ENCODE measurements at places on chromosomes 7 and 10.

- DNase-seq = no peak
Measured at GRCh38 chr7:101589052-101589451, 40.0 kb downstream of the MYL10 start.

GRCh38 chr10:31262672-31263071 is 56.3 kb upstream of the ZEB1 start:
- DNase-seq = no peak

DNA sequence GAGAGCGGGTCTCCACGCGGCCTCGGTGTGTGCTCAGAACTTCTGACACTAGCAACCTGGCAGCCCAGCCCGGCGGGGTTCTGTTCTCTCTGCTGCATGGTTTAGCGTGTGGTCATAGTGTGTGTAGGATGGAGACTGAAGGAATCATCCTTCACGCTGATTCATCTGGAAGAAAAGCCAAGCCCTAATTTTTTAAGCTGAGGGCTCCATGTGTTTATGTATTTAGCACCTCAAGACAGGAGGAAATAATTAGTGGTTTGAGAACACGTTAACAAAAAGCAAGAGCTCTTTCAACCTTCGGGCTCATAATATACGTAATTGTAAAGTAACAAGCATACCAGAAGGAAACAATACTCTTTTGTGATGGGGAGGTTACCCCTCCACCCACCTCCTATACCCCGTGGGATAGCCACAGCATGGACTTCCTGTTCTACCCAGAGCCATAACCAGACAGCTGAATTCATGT is 504.6 kb upstream of the MKI67 start:
- no peak for DNase-seq

DNA sequence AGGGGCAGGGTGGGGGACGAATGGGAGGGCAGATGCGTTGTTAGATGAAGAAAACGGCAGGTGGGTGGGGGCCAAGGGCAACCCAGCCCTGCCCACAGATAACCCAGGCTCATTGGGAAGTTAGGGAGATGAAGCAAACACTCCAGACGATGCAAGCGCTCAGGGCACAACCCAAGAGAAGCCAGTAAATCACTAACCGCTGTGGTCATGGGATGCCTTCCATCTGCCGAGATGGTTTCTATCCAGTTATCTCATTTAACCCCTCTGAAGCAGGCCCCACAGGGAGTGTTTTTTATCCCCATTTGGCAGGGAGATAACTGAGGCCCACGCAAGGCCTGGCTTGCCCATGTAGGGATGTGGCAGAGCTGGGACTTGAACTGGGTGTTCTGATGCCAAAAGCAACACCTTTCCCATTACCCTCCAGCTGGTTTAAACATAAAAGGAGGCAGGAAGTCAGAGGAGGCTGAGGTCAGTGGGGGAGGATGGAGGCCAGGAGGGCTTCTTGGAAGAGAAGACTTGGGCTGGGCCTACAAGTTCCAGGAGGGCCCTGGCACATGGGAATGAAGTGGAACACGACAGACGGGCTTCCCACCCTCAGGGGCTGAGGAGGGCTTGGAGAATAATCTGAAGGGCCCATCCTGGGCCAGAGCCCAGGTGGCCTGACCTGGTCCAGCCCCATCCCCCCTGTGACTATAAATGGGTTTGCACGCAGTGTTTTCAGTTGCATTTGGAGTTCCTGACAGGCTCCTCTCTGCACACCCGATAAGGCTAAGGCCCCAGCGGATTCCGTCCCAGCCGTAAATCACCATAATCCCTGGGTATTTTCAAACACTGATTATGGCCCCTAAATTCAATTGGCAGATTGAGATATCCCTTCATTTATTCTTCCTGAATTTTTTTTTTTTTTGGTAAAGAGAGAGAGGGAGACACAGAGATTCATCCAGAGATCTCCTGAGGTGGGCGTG is 80.9 kb downstream of the NEURL1 start:
- no peak for DNase-seq

DNA sequence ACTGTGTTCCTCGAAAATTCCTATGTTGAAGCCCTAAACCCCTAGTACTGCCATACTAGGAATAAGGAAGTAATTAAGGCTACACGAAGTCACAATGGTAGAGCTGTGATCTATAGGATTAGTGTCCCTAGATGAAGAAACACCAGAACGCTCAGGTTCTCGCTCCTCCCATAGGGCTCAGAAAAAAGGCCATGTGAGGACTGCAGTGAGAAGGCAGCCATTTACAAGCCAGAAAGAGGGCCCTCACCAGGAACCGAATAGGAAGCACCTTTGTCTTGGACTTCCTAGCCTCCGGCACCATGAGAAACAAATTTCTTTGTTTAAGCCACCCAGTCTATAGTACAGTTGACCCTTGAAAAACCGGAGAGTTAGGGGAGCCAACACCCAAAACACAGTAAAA is 46.2 kb downstream of the CACUL1 start:
- no peak for DNase-seq

GRCh38 chr7:25901658-25902057 is 250.3 kb upstream of the NFE2L3 start:
- no peak for DNase-seq

GRCh38 chr10:6461961-6462360 is 118.1 kb downstream of the PRKCQ start:
- no peak for DNase-seq

DNA sequence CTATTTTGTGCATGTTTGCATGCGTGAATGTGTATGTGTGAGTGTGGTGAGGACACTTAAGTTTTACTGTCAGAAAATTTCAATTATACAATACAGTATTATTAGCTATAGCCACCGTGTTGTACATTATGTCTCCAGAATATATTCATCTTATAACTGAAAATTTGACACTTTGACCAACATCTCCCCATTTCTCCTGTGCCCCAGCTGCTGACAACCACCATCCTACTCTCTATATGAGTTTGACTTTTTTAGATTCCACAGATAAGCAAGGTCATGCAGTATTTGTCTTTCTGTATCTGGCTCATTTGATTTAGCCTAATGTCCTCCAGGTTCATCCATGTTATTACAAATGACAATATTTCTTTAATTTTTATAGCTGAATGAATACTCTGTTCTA is 195.0 kb downstream of the GPR37 start:
- DNase-seq = no peak

DNA sequence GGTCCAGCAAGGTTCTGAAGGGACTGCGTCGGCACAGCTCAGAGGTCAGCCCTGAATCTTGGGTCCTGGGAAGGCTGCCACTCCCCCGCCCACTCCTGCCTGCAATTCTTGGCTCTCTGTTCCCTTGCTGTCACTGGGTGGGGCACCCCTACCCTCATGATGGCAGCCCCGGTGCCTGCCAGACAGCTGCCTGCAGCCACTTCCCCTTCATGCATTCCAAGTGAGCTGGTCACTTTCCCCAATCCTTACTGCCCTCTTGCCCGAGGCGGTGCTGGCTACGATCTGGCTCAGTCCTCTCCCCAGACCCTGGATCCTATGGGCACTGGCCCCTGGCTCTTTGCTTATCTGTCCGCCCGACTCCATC is 14.2 kb downstream of the MYL10 start:
- DNase-seq = no peak

DNA sequence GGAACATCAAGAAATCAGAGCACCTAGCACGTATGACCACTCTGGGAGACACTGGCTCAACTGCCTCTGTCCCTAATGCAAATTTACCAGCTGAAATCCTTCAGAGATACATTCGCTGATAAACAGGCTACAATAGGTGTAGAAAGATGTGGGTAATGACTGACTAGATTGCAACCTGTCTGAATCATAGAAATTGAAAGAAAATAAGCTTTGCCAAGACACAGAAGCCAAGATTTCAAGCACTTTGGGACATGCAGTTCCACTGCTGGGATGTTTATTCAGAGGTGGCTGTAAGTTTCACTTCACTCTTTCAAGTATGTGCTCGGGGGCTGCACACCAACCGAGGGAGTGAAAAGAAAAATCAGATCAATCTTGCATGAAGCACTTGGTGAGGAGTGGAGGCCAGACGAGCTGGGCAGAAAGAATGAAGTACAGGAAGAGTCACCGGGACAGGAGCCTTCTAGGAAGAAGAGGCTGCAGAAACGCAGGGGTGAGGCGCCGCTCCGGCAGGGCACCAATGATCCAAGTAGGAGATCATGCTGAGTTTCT is 276.7 kb downstream of the PARD3 start:
- no peak for DNase-seq

GRCh38 chr10:103273041-103273441 is 3.9 kb upstream of the INA start:
- no peak for DNase-seq

GRCh38 chr10:125411724-125412123 is 251.4 kb upstream of the CTBP2 start:
- DNase-seq = no peak

DNA sequence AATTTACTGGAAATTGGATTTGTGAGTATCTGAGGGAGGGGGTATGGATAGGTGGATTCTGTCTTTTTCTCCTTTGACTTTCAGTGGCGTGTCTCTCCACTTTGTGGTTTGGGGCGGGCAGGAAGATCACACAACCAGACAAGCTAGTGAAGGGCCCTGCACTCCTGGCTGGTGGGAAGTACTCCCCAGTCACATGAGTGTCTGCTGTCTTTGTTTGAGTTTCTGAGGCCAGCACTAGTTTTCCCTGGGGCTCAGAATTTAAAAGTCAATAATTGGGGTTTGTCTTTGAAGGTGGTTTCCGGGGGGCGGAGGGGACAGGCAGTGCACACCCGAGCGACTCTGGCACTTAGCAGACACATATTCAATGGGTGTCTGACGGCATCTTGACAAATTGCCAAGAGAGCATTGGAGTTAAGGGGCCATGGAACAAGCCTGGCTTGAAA is 120.1 kb downstream of the WDFY4 start:
- DNase-seq = no peak

DNA sequence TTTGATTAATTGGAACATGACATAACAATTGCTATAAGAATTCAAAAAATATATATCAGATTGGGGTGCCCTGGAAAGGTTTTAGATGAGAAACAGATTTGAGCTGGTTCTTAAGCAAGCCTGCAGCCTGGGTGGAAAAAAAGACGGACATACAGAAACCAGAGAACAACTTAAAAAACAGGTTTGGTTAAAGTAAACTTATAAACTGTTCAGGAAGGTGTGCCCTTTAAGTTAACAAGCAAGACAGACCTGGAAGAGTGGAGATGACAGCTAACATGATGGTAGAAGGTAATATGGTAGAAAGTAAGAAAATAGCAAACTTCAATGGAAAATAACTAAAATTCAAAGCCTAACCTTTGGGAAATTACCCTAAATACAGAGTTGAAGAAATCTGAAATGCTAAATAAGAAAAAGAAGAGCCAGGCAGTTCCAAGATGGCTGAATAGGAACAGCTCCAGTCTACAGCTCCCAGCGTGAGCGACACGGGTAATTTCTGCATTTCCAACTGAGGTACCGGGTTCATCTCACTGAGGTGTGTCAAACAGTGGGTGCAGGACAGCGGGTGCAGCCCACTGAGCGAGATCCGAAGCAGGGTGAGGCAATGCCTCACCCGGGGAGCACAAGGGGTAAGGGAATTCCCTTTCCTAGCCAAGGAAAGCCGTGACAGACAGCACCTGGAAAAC is 52.2 kb downstream of the CADPS2 start:
- no peak for DNase-seq

DNA sequence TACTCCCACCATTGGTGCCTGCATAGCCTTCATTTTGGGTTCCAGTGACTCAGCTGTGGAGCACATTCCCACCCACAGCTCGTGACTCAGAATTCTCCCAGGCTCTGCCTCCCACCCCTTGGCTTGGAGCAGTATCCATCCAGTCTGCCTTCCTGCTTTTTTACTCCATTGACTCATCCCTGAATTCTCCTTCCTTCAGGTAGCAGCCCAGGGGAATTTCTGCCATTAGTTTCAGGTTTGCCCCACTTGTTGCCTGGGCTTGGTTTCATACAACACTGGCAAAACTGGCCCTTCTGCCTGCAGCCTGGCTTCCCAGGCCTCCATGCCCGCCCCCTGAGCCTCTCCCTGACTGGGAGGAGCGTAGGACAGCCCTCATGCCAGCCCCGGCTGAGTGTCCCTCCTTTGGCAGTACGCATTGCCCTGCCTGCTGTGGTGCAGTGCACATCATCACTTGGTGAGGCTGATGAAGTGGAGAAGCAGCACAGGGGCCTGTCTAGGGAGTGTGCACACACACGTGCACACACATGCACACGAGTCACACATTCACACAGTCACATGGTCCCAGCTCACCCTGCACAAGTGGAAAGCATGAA is 55.0 kb downstream of the SNX10 start:
- DNase-seq = no peak

- no peak for DNase-seq
Measured at GRCh38 chr10:71367271-71367670, 29.4 kb upstream of the CDH23 start.

- DNase-seq = peak; percentile 29
Measured at GRCh38 chr10:132397671-132398565, 918 bp downstream of the PWWP2B start.

DNA sequence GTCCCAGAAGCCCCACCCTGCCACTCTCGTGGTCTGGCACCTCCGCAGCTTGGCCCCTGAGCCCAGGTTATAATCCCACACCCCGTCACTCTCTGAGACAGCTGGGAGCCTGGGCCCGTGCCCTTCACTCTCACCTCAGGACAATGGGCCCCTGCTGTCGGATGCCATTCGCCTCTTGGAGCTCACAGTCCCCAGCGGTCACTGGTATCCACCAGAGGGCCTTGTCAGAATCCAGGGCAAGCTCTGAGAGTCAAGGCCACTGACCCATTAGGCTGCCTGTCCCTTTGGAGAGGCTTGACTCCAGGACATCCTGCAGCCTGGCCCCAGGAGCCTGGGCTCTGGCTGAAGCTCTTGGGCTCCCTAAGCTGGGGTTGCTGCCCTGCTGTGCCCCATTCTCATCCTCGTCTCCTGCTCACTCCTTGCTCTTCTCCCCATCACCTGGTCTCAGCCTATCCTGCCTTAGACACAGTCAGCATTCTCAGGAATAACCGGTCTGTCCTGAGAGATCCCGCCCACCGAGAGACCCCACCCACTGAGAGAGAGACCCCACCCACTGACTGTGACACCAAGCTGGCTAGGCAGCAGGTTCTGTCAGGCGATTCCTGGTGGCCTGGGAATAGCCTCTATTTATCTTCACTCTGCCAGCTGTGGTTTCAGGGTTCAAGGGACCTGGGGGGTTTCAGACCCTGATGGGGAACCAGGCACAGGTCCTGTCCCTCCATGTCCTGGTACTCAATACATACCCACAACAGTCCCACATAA is 27.7 kb downstream of the CPXM2 start:
- no peak for DNase-seq

- no peak for DNase-seq
Measured at GRCh38 chr10:12177642-12178041, 18.0 kb downstream of the NUDT5 start.

- no peak for DNase-seq
Measured at GRCh38 chr10:70885931-70886903, 2.1 kb downstream of the PCBD1 start.

DNA sequence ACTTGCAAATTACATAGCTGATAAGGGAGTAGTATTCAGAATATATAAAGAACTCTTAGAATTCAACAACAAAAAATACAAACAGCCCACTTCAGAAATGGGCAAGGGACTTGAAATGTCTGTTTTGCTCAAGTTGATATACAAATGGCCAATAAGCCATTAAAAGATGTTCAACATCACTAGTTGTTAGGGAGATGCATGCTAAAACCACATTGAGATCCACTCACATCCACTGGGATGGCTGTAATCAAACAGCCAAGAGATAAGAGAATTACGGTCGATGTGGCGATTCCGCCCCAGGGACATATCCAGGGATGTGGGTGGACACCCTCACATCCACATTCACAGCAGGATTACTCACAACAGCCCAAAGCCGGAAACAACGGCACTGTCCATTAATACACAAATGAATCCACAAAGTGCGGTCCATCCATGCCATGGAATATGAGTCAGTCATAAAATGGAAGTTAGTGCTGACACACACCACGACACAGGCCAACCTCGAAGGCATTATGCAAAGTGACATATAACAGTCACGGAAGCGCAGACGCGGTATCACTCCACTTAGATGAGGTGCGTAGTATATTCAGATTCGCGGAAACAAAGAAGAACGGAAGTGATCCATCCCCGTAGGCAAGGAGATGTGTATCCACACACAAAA is 227.8 kb downstream of the DNAJB6 start:
- no peak for DNase-seq
